ENCODE measurements at places on chromosomes 11 and 22. TPM values are rescaled to one million over a fixed set of nuclear protein-coding genes. Genes with fewer than 3 reads are reported as not detected.

Gene ROBO4
- 9.1 TPM for total RNA-seq

Gene UBQLNL
- total RNA-seq, result not detected

Gene LINC01488
- not detected for total RNA-seq

Gene PELI3
- total RNA-seq, result 12.8 TPM

Gene DDI1
- not detected for total RNA-seq

Gene LPXN
- total RNA-seq, result 19.8 TPM

Gene CHRM1
- total RNA-seq, result 0.30 TPM

Gene SCUBE1
- total RNA-seq, result not detected

Gene POU2AF2
- total RNA-seq, result not detected

Gene ARFGAP3
- 18.4 TPM for total RNA-seq

Gene CHEK2
- 12.0 TPM for total RNA-seq

Gene HPX
- 0.45 TPM for total RNA-seq

Gene C11orf21
- not detected for total RNA-seq

Gene MAPK8IP1
- total RNA-seq, result 11.1 TPM

Gene MYBPC3
- not detected for total RNA-seq

Gene TTLL1
- 5.7 TPM for total RNA-seq
